Thoracic aorta (tissue), 2 donors: ENCODE measurements at places on chromosomes 7 and 10. TPM values are rescaled to one million over a fixed set of nuclear protein-coding genes. Genes with fewer than 3 reads are reported as not detected.

GRCh38 chr7:40402661-40403060 lies 267.9 kb downstream of the SUGCT start:
- no peak for DNase-seq

The PLEKHS1 gene
- 0.14 TPM for total RNA-seq

- DNase-seq, result no peak
These were observed 18.2 kb downstream of the SVIL start for GRCh38 chr10:29616542-29616941.

GRCh38 chr7:57375783-57376182 lies 74.2 kb upstream of the ZNF716 start:
- DNase-seq, result no peak

The TMEM196 gene
- not detected for total RNA-seq

DNA sequence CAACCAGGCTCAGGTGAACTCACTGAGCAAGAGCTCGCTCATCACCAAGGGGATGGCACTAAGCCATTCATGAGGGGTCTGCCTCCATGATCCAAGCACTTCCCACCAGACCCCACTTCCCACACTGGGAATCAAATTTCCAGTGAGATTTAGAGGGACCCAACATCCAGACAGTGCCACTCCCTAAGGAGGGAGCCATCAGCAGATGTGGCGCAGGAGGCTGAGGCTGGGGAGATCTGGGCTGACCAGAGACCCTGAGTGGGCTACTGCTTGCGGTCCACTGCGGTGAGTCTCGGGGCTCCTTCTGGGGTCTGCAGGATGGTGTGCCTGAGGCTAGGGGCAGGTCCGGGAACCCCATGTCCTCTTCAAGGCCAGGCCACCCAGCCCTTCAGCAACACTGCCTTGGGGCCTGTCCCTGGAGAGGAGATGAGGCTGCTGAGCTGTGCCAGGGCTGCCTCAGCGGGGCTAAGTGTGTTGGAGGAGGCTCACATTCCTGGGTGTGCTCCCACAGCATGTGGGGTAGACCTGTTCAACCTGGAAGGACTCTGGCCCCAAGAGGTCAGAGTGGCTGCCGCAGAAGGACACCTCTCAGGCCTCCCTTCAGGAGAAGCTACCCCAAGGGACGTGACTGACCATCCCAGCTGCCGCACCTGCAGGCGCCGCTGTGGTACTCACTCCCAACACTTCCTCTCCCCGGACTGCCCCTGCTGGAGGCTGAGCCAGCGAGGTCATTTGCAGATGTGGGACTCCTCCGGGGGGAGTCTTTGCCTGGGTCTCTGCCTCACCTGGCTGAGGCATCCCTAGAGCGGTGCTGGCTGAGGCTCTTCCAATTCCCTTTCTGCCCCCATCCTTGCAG lies 22.3 kb upstream of the PCBD1 start:
- DNase-seq, result no peak

GRCh38 chr7:68965351-68965750 lies 632.9 kb upstream of the AUTS2 start:
- no peak for DNase-seq

- no peak for DNase-seq
These were observed 8.4 kb downstream of the TLX1 start for GRCh38 chr10:101139421-101139911.
